ENCODE measurements at places on chromosomes 7 and 10.

GRCh38 chr10:132578287-132578951 is 40.8 kb downstream of the INPP5A start:
- no peak for DNase-seq

- DNase-seq: no peak
These were observed 173.2 kb downstream of the PHTF2 start for GRCh38 chr7:77971726-77972125.

GRCh38 chr7:128831994-128832879 is 2.0 kb downstream of the FLNC start:
- DNase-seq: no peak

DNA sequence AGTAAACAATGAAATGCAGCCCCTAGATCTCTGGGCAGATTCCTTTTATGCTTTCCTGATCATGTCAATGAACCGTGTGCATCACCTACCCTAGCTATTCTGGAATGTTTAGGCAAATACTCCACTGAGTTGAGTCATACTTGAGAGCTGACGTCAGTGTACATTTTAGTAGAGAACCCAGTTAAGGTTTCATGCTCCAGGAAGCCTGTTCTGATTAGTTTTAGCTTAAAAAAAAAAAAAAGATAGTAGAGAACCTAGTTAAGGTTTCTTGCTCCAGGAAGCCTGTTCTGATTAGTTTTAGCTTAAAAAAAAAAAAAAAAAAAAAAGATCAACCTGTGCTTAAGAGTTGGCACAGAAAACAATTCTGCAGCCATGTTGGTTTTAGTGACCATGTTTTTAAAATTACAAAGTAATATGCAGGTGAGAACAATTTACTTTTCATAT is 3.7 kb upstream of the MCU start:
- no peak for DNase-seq

GRCh38 chr7:7650682-7651206 is 10.2 kb downstream of the UMAD1 start:
- no peak for DNase-seq

DNA sequence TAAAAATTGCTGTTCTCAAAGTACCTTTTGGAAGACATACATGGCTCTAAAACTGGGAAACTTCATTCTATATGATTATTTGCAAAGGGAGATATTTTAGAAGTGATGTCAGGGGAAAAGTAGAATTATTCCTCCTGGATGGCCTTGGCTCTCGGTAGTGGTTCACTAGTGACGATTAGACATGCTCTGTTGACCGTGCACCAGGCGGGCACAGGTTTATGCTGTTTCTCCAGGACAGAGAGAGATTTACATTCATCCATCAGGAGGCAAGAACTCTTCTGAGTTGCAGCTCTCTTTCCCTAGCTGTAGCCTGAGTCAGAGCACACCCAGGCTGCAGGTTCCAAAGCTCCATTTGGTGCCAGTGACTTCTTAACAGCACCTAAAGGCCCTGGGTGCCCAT is 184.9 kb upstream of the WDR11 start:
- no peak for DNase-seq

GRCh38 chr7:82690929-82691328 is 247.4 kb upstream of the CACNA2D1 start:
- DNase-seq: no peak

- DNase-seq: no peak
These were observed 45.8 kb upstream of the SKAP2 start for GRCh38 chr7:26910221-26910620.

- no peak for DNase-seq
These were observed 28.6 kb upstream of the TNPO3 start for GRCh38 chr7:129083525-129083924.

GRCh38 chr10:123398756-123399155 is 244.6 kb downstream of the BUB3 start:
- DNase-seq: no peak

Data from stimulated activated CD8-positive, alpha-beta memory T cell treated with anti-CD3 and anti-CD28 coated beads, Interleukin-15, amount 100 ng/mL, for 24 hours (primary cell).